ENCODE measurements at places on chromosomes 6 and 20.

DNA sequence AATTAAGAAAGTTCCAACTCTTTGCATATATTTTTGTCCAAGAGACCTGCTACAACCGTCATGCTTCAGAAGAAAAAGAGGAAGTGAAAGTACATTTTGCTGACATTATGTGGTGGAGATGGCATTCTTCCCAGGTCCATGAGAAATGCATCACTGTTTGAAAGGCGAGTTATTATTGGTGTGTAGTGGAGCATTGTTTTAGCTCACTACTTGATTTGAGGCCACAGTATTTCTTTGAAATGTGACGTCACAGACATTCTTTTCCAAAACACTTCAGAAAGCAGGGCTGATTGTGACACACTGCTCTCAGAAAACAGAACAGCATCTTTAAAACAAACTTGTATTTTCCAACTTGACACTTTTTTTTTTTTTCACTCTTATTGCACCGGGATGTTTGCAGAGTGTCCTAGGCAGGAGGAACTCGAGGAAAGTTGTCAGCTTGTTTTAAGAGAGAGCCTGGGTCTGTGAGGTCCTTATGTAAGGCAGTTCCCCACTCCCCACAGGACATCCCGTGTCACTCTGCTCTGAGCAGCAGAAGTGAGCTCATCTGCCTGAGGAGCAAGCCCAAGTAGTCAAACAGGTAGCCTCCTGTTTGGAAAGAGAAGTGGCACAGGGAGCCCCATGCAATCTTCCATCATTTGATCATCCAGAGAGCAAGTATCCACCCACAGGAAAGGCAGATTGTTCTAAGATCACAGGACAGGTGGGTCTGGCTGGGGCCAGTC, 1.1 kb downstream of the SPTLC3 start:
- no peak for DNase-seq

DNA sequence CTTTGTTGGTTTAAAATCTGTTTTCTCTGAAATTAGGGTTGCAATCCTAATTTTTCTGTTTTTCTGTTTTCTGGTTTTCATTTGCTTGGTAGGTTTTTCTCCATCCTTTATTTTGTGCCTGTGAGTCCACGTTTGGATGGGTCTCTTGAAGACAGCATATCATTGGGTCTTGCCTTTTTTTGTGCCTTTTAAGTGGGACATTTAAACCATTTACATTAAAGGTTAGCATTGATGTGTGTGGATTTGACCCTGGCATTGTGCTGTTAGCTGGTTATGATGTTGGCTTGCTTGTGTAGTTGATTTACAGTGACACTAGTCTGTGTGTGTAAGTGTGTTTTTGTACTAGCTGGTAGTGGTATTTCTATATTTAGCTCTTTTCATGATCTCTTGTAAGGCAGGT, 28.0 kb upstream of the CST5 start:
- no peak for DNase-seq

- DNase-seq, result no peak
Observed at GRCh38 chr6:15303162-15303919, 57.5 kb downstream of the JARID2 start.

- no peak for DNase-seq
Observed at GRCh38 chr20:2298116-2298515, 2.3 kb downstream of the TGM3 start.

GRCh38 chr6:40953486-40953885, 85.5 kb downstream of the UNC5CL start:
- no peak for DNase-seq

DNA sequence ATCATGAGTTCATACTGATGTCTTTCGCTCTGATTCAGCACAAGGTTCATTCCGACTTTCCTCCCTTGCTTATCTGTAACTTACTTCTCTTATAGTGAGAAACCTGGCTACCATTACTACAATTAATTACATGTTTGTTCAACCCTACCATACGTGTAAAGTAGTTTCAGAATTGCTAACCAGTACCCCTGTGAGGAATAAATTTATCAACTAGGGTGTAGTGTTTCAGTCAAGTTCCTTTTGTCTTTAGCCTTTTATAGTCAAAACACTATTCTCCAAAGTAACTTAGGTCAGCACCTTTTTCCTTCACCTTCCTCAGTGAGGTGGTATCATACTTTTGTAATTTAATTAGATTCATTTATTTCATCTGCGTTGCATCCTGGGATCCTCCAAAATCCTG, 64.9 kb downstream of the MAP3K4 start:
- DNase-seq, result no peak

DNA sequence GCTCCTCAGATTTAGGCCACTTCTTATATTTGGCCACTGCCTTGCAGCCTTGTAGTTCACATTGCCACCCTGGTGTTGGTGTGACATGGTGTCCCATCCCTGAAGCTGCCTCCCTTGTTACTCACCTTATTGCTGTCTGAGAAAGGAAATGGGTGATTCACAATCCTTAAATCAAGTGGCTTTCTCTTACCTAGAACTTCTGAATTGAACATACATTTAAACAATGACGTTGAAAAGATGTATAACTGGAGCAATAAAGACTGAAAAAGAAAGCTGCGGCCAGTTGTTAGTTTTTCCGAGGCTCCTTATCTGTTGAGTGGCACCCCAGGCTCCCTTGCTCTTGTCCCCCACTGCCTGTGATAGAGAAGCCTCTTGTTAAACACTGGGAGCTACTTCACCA, 28.8 kb upstream of the GNRH2 start:
- DNase-seq, result no peak

DNA sequence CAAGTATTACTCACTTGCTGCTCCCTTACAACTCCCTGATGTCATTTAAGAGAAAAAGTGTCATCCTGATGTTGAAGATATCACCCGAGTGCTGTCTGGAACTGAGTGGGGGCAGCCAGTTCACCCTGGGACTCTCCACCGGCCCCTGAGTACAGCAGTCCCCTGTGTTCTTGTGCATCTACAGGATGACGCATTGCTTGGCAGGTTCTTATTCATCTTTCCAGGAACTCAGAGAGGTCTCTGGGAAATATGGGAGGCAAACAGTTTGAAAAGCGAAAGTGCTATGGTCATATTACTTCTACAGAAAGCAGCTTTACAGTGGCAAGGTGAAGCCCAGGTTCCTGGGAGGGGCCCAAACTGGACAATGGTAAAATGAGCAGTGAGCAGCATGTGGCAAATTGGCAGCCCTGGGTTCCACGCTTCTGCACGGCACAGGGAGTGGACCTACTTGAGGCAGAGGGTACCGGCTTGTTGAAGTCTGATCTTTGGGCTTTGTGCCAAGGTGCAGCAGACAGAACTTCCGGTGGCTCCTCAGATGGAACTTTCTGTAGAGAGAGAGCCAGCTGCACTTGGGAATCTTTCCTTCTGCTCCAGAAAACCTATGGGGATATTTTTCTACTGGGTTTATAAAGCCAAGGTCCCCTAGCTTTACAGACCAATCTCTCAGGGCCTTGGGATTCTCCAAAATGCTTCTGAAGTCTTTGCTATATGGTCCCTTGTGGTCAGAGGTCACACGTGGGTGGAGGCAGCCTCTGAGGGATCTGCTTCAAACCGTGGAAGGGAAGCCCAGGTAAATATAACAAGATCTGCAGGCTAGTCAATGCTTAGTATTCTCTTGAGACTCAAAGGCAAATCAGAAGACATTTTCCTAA, 128.3 kb downstream of the MAP3K7 start:
- no peak for DNase-seq

- no peak for DNase-seq
Observed at GRCh38 chr20:55269913-55270312, 735.4 kb downstream of the CBLN4 start.

GRCh38 chr6:53664623-53665022, 933 bp downstream of the KLHL31 start:
- no peak for DNase-seq

DNA sequence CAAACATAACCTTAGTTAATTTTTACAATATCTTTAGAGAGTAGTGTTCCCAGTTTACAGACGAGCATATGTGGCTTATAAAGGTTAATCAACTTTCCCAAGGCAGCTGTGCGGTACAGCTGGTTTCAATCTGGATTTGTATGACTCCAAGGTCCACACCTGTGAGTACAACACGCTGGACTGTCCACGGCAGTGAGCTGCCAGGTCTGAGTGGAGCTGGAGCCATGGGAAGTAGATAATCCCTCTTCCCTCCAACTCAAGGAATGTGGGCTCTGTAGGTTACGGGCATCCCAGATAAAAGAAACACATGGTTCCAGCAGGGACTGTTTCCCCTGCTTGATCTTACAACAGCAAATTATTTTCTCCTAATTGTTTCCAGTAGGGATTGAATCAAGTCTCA, 102.2 kb downstream of the SOD2 start:
- DNase-seq, result no peak

GRCh38 chr6:145213614-145214013, 521.7 kb downstream of the EPM2A start:
- no peak for DNase-seq

GRCh38 chr20:39524371-39524911, 562.3 kb downstream of the DHX35 start:
- DNase-seq, result no peak

GRCh38 chr6:116326181-116326671, 44.5 kb upstream of the DSE start:
- DNase-seq, result no peak

DNA sequence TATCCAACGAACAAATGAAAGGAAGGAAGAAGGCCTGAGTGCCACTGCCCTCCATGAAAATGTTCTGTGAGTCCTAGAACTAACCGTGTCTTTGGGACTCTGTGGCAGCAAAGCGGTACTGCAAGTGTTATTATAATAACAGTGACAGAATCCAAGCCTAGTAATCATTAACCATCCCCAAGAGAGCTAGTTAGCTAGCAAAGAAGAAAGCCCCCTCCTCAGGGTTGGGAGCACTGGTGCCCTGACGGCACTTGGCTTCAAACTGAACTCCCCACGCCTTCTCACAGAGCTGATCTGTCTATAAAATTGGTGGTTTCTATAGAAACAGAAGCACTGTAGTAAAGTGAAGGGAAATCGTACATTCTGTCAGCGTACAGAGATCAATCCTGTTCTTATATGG, 239.8 kb downstream of the PTPRT start:
- DNase-seq, result no peak

DNA sequence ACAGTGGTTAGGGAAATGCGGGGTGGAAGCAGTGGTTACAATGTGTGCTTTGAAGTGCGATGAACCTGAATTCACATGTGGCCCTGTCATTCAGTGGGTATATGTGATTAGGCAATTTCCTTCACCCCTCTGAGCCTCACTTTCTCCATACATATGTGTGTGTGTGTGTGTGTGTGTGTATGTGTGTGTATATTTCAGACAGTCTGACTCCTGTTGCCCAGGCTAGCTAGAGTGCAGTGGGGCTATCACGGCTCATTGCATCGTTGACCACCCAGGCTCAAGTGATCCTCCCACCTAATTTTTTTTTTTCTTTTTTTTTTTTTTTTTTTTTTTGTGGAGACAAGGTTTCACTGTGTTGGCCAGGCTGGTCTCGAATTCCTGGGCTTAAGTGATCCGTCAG, 6.3 kb downstream of the PPP1R14C start:
- no peak for DNase-seq

Data from A549 (cell line).